Uterus (tissue), 4 donors: ENCODE measurements at places on chromosomes 4 and X.

DNA sequence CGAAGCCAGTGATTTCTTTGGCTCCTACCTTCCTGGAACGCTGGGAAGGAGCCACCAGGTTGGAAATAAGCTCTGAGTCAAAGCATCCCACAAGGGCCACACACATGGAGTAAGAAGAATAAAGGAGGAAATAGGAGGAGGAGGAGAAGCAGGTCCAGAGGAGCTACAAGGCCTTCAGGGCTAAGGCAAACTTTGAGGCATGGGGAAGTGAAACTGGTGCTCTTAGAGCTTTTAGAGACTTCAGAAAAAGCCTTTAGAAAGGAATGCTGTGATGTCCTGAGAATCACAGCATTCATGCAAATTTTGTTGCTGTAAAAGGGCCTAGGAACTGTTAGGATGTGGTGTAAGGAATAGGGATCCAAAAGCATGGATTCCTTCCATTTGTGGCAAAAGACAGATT, 135.9 kb upstream of the ARHGEF9 start:
- no peak overlapping the region for H3K27ac ChIP-seq
- no peaks in the 10 kb centered on the region for H3K27me3 ChIP-seq
- no peak overlapping the region for H3K4me3 ChIP-seq

DNA sequence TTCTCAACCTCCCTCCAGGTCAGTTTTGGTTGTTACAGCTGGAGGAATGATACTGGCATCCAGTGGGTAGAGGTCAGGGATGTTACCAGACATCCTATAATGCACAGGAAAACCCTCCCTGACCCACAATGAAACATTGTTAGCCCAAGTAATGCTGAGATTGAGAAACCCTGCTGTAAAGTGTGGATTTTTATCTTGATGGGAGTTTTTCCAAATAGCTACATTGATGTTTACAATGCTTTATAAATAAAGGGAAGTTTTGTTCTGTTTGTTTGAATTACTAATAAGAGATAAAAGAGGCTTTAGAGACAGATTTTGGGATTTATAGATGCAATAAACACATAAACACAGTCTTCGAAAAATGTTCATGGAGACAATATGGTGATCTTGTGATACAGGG, 194.0 kb upstream of the NUDT6 start:
- H3K4me3 ChIP-seq, result no peak overlapping the region
- H3K36me3 ChIP-seq, result no peaks in the 10 kb centered on the region
- no peaks in the 10 kb centered on the region for H3K4me1 ChIP-seq
- H3K27ac ChIP-seq, result no peak overlapping the region

GRCh38 chrX:78708262-78708661, 39.3 kb upstream of the LPAR4 start:
- no peak overlapping the region for H3K27ac ChIP-seq
- DNase-seq, result no peak
- no peaks in the 10 kb centered on the region for H3K27me3 ChIP-seq
- no peak overlapping the region for H3K4me3 ChIP-seq

DNA sequence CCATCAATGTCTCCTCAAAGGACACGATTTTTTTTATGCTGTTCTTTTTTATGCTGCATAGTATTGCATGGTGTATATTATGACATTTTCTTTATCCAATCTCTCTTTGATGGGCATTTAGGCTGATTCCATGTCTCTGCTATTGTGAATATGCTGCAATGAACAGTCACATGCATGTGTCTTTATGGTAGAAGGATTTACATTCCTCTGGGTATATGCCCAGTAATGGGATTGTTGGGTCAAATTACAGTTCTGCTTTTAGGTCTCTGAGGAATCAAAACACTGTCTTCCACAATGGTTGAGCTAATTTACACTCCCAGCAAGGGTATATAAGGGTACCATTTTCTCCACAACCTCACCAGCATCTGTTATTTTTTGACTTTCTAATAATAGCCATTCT, 113.9 kb downstream of the GRIA3 start:
- no peak overlapping the region for H3K4me3 ChIP-seq
- H3K36me3 ChIP-seq, result no peaks in the 10 kb centered on the region

DNA sequence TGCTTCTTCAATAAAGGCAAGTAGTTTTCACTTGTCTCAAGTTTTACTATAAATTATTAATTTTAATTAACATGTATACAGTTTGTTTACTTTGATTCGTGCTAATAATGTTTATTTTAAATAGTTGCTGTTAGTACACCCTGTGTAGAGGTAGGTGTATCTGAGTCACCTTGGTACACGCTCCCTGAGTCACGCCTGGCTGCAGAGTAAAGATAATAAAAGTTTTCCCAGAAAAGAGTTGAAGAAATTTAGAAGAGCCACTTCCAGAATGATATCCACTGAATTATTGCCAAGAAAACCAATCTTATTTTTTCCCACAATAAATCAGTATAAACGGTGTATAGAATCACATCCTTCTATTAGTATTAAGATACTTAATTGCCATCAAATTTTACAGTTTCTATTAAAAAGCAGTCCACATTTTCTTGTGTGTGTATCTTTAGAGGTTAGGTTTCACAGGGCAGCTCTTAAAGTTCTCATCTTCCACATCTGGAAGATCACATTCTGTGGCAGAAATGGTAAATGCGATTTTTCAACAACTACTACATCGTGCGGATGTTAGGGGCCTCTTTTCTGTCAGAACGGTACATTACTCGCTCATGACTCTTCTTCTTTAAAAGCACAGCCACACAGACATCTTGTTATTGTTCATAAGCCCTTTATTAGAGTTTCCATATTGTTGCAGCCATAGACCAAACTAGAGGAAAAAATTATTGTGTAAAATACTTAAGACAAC, 55.4 kb downstream of the HADH start:
- H3K4me3 ChIP-seq, result no peak overlapping the region
- H3K27ac ChIP-seq, result no peak overlapping the region
- DNase-seq, result no peak
- no peaks in the 10 kb centered on the region for H3K27me3 ChIP-seq

DNA sequence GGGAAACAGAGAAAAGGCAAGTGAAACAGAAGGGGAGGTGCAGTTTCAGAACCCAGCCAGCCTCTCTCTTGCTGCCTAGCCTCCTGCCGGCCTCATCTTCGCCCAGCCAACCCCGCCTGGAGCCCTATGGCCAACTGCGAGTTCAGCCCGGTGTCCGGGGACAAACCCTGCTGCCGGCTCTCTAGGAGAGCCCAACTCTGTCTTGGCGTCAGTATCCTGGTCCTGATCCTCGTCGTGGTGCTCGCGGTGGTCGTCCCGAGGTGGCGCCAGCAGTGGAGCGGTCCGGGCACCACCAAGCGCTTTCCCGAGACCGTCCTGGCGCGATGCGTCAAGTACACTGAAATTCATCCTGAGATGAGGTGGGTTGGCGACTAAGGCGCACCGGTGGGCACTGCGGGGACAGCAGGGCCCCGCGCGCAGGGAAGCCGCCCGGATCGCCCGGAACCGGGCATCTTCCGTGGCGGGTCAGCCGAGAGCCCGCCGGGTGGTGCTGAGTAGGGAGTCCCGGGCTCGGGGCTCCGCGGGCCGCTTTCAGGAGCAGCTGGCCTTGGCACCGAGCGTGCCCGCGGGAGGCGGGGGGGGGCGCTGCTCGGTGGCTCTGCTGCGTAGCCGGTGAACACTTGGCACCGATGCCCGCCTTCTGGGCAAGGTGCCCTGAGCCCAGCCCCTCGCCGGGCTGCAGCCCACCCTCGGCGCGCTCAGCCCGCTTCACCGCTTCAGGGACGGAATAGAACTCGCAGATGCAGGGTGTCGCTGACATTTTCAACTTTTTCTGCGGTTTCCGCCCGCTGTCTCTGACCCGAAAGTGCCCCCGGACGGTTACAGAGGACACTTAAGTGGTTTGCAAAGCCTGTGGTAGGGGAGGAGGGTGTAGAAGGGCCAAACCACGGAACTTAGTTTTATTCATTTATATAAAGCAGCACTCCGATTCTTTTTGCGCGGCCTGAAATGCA, at the start of gene CD38:
CD38 (plus strand) TSS at position 40 of the 953 bp plus-strand sequence; CDS start at position 127, 87 bp downstream.
- peak within 1 kb of the TSS; percentile 43 for H3K4me3 ChIP-seq
- no peaks in the 10 kb centered on the region for H3K36me3 ChIP-seq
- H3K27me3 ChIP-seq, result no peaks in the 10 kb centered on the region
- DNase-seq, result no peak
- H3K4me1 ChIP-seq, result no peaks in the 10 kb centered on the region

- no peaks in the 10 kb centered on the region for H3K4me1 ChIP-seq
- no peak overlapping the region for H3K4me3 ChIP-seq
- no peaks in the 10 kb centered on the region for H3K27me3 ChIP-seq
- H3K36me3 ChIP-seq, result no peaks in the 10 kb centered on the region
- no peak for DNase-seq
Observed at GRCh38 chr4:141802333-141802732, 165.9 kb downstream of the IL15 start.

GRCh38 chr4:166481055-166481454, 608.0 kb downstream of the TLL1 start:
- H3K4me3 ChIP-seq, result no peak overlapping the region
- H3K27me3 ChIP-seq, result no peaks in the 10 kb centered on the region
- no peak for DNase-seq
- no peaks in the 10 kb centered on the region for H3K4me1 ChIP-seq
- H3K36me3 ChIP-seq, result no peaks in the 10 kb centered on the region
- no peak overlapping the region for H3K27ac ChIP-seq

DNA sequence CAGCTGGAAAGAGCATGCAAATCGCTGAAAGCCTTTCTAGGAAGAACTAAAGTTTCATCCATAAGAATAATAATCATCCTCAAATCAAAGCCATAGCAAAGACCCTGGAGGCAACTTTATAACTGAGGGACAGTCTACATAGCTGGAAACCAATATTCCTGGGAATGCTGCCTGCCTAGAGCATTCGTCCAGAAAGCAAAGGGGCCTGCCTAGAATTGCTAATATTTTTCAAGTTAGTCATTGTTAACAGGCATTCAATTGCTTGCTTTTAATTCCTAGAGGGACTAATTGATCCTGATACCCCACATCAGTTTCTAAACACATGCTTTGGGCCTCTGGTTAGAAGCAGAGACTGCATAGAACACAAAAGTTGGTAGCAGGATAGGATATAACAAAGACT, 4.2 kb upstream of the PPARGC1A start:
- no peaks in the 10 kb centered on the region for H3K27me3 ChIP-seq
- H3K4me1 ChIP-seq, result no peaks in the 10 kb centered on the region
- no peak overlapping the region for H3K27ac ChIP-seq
- H3K36me3 ChIP-seq, result no peaks in the 10 kb centered on the region

GRCh38 chr4:171742436-171742835, 70.8 kb upstream of the GALNTL6 start:
- no peak overlapping the region for H3K4me3 ChIP-seq
- H3K4me1 ChIP-seq, result no peaks in the 10 kb centered on the region
- H3K27me3 ChIP-seq, result no peaks in the 10 kb centered on the region
- H3K27ac ChIP-seq, result no peak overlapping the region
